Right forelimb (tissue), 1 donor: ENCODE measurements at places on chromosomes 12 and 14.

GRCh38 chr14:95386536-95387095 lies 66.9 kb upstream of the CLMN start:
- DNase-seq = peak; percentile 5

DNA sequence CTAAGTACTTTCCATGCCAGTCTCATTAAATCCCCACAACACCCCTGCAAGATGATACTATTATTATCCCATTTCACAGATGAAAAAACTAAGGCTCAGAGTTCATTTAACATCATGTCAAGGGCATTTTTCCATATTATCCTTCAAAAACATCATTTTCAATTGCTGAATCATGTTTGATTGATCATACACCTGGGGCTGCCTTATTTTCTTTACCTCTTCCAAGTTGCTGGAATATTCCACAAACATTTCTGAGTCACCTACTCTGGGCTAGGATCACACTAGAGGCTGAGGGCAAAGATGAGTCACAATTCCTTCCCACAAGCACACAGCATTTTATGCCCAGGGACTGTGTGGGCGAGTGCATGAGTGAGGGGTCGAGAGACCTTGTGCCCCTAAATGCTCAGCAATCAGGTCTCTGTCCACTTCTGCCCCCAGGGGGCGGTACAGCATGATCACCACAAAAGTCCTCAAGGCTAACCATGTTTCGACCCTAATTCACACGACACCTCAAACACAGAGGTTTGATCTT lies 14.1 kb upstream of the TMEM119 start:
- DNase-seq = no peak

DNA sequence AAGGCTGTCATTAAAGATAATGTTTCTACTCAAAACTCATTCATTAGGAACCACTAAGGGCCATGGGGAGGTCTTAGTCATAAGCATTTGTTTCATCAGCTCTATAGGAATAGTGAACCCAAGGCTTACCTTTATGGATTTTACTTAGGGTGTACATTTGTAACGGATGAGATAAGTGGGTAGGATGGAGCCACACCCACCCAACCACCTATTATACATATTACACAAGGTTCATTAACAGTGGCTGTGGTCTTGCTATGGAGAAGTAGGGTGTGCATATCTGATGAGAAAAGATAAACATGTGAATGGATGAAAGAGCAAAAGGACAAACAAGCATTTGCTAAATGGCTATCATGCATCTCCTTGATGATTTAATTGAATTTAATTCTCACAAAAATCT lies 39.6 kb upstream of the ITPR2 start:
- DNase-seq = no peak

GRCh38 chr14:64715628-64716412 lies 11.6 kb downstream of the PLEKHG3 start:
- DNase-seq = no peak

- DNase-seq = no peak
These were observed 128.7 kb upstream of the C14orf180 start for GRCh38 chr14:104450811-104451401.

DNA sequence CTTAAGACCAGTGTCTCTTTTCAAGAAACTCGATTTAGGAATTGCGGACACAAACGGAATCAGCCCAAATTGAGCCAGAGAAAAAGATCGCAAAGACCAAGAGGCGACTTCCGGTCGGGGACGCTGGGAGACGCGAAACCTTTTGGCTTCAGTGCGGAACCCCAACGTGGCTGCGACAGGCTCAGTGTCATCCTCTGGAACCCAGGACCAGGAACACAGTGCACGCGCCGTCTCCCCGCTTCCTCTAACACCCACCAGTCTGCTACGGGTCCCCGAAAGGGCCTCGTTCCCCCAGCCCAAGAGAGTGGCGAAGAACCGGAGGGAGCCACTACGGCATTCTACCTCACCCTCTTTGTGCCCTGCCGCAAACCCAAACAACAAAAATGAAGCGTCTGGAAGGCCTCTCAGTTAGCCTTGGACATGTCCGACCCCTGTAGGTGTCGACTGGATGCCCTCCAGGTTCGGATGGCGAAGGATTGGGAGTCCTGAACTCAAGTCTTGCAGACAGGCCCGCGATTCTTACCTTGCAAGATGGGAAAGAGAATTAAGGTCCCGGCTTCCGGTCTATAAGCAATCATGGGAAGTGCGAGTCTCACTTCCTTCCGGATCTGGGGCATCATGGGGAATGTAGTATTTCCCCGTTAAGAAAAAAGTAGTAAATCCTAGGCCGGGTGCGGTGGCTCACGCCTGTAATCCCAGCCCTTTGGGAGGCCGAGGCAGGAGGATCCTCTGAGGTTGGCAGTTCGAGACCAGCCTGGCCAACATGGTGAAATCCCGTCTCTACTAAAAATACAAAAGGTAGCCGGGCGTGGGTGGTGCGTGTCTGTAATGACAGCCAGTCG lies at the start of gene RPL6:
TSS of gene RPL6 (minus strand) at position 542 of the 842 bp plus-strand sequence. CDS start 949 bp downstream, outside the sequence.
- DNase-seq = peak; percentile 89

DNA sequence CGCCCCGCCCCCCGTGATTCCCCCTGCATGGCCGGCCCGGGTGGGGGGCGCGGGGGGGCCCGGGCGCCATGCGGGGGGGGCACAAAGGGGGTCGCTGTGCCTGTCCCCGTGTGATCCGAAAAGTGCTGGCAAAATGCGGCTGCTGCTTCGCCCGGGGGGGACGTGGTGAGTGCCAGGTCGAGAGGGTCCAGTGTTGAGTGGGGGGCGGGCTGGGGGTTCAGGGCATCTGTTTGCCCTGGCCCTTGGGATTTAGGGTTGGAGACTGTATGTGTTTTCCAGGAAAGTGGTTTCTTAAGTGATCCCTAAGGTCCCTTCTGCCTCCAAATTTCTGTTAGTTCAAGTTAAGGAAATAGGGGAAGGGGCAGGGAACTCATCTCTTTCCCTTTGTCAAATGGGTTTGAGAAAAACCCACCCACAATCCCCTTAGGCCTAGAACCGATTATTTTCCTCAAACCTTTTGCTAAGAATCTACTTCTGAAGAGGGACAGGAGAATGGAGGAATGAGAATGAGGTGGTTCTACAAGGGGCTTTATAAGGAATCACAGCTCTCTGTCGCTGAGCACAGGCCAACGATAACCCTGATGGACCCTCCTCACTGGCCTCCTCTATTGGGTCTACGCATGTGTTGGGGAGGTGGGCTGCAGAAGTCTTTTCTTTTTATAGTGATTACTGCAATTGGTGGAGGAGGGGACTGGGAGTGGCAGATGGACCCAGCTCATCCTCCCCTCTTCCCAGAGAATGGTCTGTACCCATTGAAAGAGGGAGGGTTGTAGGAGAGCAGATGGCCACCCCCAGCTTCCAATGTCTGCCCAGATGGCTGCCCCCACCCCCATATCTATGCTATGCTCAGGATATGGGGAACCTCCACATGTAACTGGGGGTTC lies 834 bp downstream of the ARHGEF25 start:
- no peak for DNase-seq

GRCh38 chr12:132494294-132495164 lies 4.6 kb downstream of the FBRSL1 start:
- DNase-seq = no peak

DNA sequence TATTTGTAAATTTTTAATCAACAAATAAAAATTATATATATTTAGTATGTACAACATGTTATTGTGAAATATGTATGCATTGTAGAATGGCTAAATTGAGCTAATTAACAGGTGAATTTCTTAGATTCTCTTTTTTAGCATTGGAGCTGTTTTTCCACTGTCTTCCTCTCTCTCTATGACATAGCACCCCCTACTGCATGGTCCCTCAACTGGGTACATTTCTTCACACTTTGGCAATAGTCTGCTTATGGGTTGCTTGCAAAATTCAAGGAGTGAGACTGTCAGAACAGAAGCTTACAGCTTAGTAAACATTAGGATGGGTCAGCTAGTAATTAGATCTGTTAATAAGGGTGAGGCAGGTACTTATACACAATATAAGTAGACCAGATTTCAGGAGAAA lies 658.5 kb upstream of the MGAT4C start:
- DNase-seq = no peak

GRCh38 chr12:132323171-132324010 lies 6.0 kb downstream of the GALNT9 start:
- DNase-seq = no peak

GRCh38 chr14:79896009-79896408 lies 315.3 kb downstream of the DIO2 start:
- no peak for DNase-seq

DNA sequence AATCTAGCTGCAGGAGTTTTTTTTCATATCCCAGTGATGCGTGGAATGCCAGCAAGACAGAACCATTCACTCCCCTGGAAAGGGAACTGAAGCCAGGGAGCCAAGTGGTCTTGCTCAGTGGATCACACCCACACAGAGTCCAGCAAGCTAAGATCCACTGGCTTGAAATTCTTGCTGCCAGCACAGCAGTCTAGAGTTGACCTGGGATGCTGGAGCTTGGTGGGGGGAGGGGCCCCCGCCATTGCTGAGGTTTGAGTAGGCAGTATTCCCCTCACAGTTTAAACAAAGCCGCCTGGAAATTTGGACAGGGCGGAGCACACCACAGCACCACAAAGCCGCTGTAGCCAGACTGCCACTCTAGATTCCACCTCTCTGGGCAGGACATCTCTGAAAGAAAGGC lies 86.9 kb upstream of the STXBP6 start:
- DNase-seq = no peak

DNA sequence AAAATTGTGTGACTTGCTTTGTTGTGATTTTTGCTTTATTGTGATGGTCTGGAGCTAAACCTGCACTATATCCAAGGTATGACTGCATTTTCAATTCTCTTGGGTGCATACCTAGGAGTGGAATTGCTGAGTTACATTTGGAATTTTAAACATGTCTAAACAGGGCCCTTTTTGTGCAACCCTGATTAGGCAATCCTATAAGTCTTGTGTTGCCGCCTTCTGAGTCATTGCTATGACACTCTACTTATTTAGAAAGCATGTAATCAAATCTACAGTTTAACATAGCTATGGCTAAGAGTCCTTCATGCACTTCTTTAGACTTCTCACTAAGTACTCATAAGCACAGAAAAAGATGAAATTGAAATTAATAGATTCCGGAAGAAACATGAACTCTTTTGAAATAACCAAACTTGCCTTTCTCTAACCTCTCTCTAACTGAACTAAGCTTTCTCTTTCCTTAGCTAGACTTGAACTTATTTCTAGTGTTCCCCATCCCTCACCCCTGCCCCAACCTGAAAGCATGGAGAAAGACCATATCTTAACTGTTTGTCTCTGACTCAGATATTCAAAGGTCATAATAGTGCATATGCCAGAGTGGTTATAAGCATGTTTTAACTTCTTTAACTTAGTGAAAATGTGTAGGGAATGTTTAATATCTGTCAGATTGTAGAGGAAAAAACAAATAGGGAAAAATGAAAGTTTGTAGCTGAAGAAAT lies 203.0 kb downstream of the SNAPC1 start:
- DNase-seq = no peak

GRCh38 chr12:108400056-108400455 lies 60.9 kb upstream of the CMKLR1 start:
- DNase-seq = no peak
